ENCODE measurements at places on chromosomes 11 and 22.

GRCh38 chr22:37816543-37817180 is 6.5 kb upstream of the GALR3 start:
- no peak for DNase-seq

DNA sequence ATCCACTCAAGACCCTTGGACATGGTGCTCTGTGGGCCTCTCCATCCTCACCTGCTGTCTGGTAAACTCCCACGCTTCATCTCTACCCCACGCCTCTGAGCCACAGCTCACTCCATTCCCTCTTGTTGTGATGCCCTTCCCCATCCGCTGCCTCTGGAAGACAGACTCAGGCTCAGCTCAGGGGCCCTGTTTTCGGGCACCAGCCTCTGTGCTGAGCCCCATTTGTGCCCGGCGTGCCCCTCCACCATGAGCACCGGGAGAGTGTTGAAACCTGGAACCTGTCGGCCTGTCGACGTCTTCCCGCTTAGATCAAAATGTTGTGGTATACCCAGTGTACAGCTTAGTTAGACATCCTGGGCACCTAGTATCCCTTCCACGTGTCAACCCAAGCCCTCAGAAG is 6.5 kb upstream of the SCUBE1 start:
- DNase-seq, result no peak

GRCh38 chr22:33562501-33562900 is 357.8 kb downstream of the LARGE1 start:
- no peak for DNase-seq

GRCh38 chr22:22939588-22940368 is 52.2 kb downstream of the IGLL5 start:
- no peak for DNase-seq

- DNase-seq, result no peak
Observed at GRCh38 chr11:133137270-133137669, 395.0 kb downstream of the OPCML start.

DNA sequence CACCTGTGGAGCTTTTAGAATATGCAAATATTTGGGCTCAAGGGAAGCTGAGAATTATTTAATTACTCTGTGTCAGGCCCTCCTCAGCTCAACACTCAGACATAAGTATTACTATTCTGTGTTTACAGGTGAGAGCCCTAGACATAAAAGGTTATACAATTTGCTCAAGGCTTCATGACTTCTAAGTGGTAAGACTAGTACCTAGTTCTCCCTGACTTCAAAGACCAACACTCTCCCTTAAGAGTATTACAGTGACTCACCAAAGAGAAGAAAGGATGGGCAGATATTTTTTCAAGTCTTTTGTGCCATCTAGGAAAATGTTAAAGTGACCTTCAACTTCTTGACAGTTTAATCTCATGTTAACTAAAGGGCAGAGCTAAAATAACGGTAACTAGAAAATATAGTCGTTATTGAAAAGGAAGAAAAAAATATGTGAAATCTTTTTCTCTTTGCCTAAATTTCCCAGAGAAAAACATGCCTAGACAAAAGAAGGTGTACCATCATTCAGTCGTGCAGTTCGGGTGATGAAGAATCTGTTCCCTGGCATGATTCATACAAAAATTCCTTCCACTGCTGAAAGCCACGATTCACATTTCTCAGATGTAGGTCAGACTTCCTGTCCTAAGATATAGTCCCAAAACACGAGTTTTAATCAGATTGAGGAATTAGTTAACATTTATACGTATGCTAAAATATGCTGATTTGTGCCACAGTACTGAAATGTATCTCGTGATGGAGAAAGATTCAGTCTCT is 849.1 kb upstream of the API5 start:
- DNase-seq, result no peak

DNA sequence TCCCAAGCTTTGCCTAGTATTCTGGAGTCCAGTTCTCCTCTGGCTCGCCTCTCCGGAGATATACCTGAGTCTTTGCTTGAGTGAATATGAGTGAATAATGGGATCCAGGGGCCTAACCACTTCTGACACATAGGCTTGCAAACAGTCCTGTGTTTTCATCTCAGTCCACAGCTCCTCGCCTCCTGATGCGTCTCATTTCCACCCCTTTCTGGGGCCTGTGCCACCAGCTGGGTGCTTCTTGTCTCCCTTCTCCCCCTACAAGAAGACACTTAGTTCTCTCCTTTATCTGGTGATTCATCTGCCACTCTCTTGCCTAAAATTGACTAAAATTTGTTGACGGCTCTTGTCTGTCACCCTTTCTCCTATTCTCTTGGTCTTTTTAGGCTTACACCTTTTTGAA is 44.6 kb downstream of the SFI1 start:
- no peak for DNase-seq

GRCh38 chr22:45423524-45423923 is 10.0 kb downstream of the RIBC2 start:
- DNase-seq, result no peak

- no peak for DNase-seq
Observed at GRCh38 chr22:35864545-35865165, 147.0 kb downstream of the APOL5 start.

GRCh38 chr11:33211153-33211552 is 46.0 kb upstream of the HIPK3 start:
- DNase-seq, result no peak

DNA sequence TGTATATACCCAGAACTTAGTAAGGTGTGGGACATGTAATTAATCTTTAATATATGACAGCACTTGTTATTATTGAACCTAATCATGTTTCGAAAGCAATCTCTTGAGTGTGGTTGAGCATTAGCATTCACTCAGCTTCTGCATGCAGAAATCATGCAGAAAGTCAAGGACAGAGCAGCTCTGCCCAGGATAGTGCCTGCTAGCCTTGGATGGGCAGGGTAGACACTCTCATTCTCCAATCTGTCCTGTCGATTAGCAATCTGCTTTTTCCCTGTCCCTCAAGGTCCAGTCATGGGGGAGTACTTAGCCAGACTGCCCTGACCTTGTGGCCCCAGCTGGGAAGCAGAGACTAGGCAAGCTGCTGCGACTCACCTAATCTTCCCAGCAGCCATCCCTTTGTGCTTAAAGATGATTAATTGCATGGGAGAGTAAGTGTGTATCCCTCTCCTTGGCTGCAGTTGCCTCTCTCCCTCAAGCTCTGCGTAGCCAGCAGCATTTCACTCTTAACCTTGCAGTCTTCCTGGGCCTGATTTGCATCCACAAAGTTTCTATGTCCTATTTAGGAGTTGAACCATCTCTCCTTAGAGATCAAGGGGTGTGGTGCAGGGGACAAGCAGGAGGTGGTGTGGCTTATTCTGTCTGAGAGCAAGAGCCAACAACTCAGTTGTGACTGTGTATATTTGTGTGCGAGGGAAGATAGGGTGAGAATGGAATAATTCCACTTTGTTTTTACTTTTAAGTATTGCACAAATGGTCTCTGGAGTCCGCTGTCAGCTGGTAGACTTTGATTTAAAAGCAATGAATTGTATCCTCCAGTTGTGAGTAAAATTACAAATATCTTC is 101.4 kb downstream of the FDX1 start:
- no peak for DNase-seq

GRCh38 chr11:128802358-128802981 is 64.6 kb downstream of the KCNJ1 start:
- no peak for DNase-seq

GRCh38 chr11:119859684-119860083 is 130.7 kb upstream of the NECTIN1 start:
- no peak for DNase-seq
